Stimulated activated CD8-positive, alpha-beta memory T cell treated with anti-CD3 and anti-CD28 coated beads, Interleukin-2, amount 100 ng/mL, for 48 hours (primary cell): ENCODE measurements at places on chromosomes 4 and X.

- no peak for DNase-seq
Measured at GRCh38 chr4:72112514-72113156, 80.8 kb downstream of the NPFFR2 start.

DNA sequence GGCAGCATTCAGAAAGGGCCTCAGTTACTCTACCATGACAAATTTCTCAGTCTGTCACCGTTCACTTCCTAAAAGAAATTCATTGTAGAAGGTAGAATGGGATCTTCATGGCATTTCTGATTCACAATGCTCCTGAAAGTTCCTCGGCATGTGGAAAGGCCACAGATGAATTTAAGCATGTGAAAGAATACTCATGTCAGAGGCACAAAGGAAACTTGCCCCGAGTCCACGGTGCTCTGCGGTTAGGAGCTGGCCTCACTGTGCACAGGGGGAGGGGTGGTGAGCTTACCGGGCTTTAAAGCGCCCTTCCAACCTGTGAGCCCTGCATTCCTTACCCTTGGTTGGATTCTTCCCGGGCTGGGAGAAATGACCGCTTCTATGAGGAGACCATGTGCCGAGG is 9.3 kb downstream of the TKTL1 start:
- no peak for DNase-seq

- DNase-seq: no peak
Measured at GRCh38 chr4:18880871-18881270, 859.3 kb upstream of the LCORL start.

GRCh38 chr4:135775909-135776308 is 1574.3 kb upstream of the PABPC4L start:
- DNase-seq: no peak

DNA sequence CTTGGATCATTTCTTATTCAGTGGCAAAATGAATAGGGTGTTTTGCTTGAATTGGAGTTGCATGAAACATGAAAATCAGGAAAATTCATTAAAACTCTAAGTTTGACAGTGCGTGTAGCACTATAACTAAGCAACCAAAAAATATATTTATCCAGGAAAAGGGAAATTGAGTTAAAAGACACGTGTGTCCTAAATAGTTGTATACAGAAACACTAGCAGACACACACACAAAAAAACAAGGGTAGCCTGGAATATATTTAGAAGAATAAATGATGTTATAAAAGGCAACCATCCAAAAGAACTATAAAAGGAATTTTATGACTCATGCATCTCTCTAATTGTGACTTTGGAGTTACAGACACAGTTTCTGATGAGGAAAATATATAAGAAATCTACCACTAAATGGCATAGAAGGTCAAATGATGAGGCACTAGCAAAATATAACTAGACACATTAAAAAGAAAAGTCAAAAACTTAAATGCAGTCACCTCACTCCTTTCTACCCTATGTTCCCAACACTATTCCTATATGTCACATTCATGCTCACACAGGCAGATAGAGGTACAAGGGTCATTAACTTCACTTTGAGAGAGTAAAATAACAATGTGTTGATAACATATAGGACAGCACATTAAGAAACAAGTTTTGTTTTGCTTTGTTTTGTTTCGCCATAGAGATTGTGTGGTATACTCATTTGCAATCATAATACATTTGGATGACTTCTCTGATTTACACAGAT is 793.6 kb upstream of the INTU start:
- DNase-seq: no peak

DNA sequence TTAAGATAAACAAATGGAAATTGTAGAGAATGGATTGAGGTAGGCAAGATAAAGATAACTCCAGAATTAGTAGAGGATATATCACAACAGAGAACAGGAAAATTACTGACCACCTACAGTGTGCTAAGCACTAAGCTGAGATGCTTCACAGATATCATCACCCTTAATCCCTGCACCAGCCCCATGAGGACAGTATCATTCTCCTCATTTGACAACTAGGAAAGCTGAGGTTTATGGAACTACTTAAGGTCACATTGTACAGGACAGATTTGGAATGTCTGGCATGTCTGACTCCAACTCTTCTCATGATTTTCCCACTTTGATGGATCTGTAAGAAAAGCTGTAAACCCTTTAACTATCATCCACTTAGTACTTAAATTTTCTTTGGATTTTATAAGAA is 95.5 kb downstream of the CASK start:
- DNase-seq: no peak

- DNase-seq: no peak
Measured at GRCh38 chr4:131091896-131092295, 1995.9 kb downstream of the C4orf33 start.

- no peak for DNase-seq
Measured at GRCh38 chr4:30924495-30924894, 204.3 kb downstream of the PCDH7 start.

DNA sequence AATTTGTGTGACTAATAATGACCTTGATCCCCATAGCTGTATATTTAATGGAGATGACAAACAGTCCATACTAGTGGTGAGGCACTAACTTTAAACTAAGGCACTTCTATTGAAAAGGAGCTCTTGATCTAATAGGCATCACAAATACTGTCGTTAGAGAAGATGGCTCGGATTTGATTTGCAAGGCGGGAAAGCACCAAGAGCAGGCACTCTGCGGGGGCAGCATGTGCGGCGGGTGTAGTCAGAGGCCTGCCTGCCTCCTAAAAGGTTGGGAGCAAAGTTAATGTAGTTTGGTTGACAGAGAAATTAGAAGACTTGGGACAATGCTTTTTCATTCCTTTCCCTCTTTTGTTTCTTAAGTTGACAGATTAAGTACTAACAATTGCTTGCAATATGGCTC is 278.8 kb downstream of the CFAP299 start:
- DNase-seq: no peak

DNA sequence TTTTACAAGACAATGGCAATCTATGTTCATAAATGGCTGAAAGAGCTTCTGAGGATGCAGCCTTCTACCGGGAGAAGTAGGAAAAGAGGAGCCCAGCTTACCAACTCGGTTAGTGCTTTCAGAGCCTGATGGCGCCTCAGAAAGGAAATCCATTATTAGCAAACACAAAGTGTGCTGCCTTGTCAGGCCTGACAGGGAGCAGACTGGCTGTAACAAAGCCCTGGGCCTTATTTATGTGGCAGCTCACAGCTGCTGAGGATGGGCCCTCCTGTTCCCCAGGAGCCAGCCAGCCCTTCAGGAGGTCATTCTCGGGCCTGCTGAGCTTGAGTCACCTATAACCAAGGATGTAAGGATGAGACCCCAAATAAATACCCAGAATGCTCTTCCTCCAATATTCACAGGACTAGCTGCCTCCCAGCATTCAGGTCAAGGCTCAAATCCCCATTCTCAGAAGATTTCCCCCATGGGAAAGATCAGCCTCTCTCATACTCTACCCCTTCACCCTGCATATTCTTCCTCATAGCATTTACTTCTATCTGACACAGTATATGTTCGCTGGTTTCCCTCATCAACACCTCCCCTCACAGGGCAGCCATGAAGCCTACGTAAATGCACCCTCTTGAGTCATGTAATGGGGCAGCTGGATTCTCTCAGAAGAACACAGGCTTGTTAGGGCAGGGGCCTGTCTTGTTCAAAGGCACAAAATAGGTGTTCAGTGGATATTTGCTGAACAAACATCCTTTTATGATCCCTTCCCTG is 227.0 kb upstream of the RASGEF1B start:
- DNase-seq: no peak

DNA sequence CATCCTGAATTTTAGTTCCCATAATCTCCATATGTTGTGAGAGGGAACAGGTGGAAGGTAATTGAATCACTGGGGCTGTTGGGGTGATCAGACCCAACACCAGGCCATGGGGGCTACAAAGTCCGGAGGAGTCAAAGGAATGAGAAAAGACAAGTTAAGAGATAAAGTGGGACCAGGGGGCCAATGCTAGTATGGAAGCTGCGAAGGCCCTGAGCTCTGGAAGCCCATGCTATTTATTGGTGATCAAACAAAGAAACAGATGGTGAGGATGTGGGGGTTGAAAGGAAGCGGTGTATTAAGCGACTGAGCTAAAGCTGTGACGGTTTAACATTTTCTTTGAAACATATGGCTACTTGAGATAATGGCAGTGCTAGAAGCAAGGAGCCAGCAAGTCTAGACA is 132.8 kb downstream of the PDGFC start:
- DNase-seq: no peak

DNA sequence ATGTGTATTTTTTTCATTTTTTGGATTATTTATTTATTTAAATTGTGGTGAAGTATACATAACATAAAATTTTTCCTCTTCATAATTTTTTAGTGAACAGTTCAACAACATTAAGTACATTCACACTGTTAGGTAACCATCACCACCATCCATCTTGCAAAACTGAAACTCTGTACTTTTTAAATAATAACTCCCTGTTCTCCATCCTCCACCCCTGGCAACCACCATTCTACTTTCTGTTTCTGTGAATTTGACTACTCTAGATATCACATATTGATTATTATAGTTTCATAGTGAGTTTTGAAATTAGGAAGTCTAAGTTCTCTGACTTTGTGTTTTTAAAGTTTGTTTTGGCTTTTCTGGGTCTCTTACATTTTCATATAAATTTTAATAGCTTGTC is 89.3 kb upstream of the STX18 start:
- no peak for DNase-seq
